ENCODE measurements at places on chromosomes 11 and 22.

DNA sequence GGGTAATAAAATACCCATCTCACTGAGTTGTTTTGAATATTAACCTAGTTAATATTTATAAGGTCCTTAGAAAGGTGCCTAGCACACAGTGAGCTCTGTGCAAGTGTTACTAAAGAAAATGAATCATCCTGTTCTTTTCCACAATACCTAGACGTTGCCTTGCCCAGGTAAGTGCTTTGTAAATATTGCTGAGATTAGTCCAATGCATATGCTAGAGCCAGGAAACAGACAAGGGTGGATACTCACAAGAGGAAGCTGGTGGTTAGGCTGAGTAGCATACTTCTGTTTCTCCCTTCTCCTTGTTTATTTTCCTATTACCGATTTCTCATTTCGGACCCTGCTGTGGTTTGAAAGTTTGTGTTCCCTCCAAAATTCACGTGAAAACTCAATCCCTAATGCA, 58.1 kb upstream of the BARX2 start:
- no peak for DNase-seq
- no peaks in the 10 kb centered on the region for H3K36me3 ChIP-seq
- no peak overlapping the region for H3K4me3 ChIP-seq
- H3K27ac ChIP-seq = no peak overlapping the region
- peaks cover 19% of the 10 kb centered on the region for H3K4me1 ChIP-seq

- H3K27ac ChIP-seq = no peak overlapping the region
- no peaks in the 10 kb centered on the region for H3K27me3 ChIP-seq
- H3K4me3 ChIP-seq = no peak overlapping the region
- H3K4me1 ChIP-seq = peaks cover 1% of the 10 kb centered on the region
- peak; percentile 48 for DNase-seq
- no peaks in the 10 kb centered on the region for H3K36me3 ChIP-seq
Measured at GRCh38 chr11:3341298-3341697, 37.6 kb downstream of the ZNF195 start.

GRCh38 chr22:49402169-49402568, 425.5 kb downstream of the BRD1 start:
- H3K4me1 ChIP-seq = no peaks in the 10 kb centered on the region
- peaks cover 11% of the 10 kb centered on the region for H3K27me3 ChIP-seq
- no peak overlapping the region for H3K4me3 ChIP-seq

- DNase-seq = no peak
- H3K36me3 ChIP-seq = no peaks in the 10 kb centered on the region
- peaks cover 28% of the 10 kb centered on the region for H3K4me1 ChIP-seq
- H3K27me3 ChIP-seq = peaks cover 90% of the 10 kb centered on the region
- no peak overlapping the region for H3K27ac ChIP-seq
Measured at GRCh38 chr11:128686021-128686741, 7.7 kb upstream of the FLI1 start.

DNA sequence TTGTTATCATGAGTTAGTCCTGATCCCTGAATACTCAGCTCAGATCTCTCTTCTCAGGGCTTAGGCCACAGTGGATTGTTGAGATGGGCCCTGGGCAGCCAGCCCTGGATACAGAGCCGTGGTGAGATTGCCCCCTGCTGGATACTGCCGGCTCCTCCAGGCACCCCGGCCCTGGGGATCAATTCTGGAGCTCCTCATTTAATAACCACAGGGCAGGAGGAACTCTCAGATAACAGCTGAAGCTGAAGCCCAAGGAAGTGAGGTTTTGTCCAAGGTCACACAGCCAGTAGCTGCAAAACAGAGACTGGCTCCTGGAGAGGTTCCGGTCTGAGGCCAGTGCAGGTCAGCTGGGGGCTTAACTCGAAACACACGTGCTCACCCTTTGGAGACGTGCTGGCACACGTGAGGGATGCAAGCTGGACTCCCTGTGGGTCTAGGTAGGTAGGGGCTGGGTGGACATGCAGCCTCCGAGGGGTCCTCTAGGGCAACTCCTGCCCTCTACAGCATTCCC, 16.0 kb downstream of the USH1C start:
- no peak for DNase-seq
- no peaks in the 10 kb centered on the region for H3K4me1 ChIP-seq
- no peak overlapping the region for H3K4me3 ChIP-seq
- H3K36me3 ChIP-seq = no peaks in the 10 kb centered on the region
- no peaks in the 10 kb centered on the region for H3K27me3 ChIP-seq

Data from neuronal stem cell (in vitro differentiated cells).